ENCODE measurements at places on chromosomes 5 and 9.

DNA sequence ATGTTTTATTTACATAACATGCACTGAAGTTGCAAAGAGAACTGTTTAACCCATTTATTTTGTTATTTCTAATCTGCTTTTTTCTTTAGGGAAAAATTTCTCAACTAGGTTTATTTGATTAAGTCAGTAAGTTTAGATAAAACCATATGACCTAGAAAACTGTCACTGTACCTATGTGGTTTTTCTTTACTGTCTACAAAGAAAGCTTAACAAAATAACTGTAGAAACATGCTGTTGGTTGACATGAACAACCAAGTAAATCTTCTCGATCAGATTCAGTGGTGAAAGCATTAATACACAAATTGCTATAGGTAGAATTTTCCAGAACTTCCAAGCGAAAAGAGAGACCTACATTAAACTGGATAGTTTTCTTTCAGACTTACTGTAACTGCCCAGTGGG is 137.4 kb downstream of the PCSK5 start:
- DNase-seq, result no peak

GRCh38 chr5:5475975-5476374 is 53.5 kb downstream of the ICE1 start:
- no peak for DNase-seq

DNA sequence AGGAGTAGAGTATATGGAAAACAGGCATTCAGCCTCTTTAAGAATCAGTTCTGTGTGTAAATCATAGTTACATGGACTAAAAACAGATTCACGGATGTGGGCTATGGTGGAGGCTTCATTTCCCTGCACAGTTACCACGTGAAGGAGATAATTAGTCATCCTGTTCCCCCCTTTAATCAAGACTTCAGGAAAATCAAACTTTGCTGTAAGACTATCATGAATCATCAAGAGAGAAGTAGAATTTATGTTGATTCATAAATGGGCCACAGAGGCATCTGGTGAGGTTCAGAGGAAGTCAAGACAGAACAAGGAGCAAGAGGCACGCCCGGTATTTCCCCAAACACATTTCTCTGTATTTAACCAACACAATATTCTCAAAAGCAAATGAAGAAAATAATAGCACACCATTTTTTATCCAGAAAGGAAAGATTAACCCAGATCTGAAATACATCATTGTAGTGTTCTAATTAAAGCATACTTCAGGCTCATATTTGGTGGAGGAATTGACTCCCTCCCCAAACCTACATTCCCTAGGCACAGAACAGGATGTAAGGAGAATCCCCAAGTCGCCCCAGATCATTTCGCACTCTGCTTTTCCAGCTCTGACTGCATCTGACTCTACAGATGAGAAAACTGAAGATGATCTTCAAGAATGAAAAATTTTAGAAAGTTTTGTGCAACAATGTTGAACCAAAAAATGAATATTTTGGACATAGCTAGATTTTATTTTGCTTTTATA is 175.8 kb upstream of the GAS1 start:
- no peak for DNase-seq

DNA sequence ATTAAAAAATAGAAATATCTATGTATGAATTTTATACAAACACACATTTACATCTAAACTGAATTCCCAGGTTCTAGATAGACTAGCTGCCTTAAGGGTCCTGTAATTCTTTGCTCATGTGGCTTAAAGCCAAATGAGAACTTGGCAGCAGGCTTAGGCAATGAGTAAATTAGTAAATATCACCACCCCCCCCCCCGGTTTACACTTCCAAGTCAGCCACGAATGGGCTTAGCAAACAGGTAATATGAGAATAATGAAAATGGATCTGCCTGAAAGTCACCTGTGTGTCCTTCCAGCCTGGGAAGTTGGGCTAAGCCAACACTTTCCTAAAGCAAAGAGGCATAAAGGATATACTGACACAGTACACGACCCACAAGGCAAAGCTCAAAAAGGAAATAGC is 108.6 kb downstream of the KLHL3 start:
- DNase-seq, result no peak

GRCh38 chr9:89529243-89530035 is 31.5 kb upstream of the SEMA4D start:
- DNase-seq, result no peak

DNA sequence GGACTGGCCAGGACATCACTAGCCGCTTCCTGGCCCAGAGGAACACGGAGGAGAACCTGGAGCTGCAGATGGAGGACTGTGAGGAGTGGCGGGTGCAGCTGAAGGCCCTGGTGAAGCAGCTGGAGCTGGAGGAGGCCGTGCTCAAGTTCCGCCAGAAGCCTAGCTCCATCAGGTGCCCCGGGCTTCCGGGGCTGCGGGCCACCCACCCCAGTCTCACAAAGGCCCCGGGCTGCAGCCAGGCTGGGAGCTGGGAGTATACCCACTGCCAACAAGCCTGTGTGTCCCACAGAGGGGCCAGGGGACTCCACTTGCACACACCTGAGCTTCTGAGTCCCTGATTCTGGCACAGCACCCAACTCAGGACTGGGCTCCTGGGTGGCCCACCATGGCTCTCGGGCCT is 1.7 kb upstream of the RABL6 start:
- no peak for DNase-seq

GRCh38 chr5:111984044-111984443 is 227.1 kb upstream of the NREP start:
- no peak for DNase-seq

DNA sequence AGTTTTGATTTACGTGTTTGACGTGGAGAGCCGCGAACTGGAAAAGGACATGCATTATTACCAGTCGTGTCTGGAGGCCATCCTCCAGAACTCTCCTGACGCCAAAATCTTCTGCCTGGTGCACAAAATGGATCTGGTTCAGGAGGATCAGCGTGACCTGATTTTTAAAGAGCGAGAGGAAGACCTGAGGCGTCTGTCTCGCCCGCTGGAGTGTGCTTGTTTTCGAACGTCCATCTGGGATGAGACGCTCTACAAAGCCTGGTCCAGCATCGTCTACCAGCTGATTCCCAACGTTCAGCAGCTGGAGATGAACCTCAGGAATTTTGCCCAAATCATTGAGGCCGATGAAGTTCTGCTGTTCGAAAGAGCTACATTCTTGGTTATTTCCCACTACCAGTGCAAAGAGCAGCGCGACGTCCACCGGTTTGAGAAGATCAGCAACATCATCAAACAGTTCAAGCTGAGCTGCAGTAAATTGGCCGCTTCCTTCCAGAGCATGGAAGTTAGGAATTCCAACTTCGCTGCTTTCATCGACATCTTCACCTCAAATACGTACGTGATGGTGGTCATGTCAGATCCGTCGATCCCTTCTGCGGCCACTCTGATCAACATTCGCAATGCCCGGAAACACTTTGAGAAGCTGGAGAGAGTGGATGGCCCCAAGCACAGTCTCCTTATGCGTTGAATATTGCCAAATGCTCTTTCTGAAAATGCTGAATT is 850 bp downstream of the RRAGA start:
- DNase-seq, result no peak

DNA sequence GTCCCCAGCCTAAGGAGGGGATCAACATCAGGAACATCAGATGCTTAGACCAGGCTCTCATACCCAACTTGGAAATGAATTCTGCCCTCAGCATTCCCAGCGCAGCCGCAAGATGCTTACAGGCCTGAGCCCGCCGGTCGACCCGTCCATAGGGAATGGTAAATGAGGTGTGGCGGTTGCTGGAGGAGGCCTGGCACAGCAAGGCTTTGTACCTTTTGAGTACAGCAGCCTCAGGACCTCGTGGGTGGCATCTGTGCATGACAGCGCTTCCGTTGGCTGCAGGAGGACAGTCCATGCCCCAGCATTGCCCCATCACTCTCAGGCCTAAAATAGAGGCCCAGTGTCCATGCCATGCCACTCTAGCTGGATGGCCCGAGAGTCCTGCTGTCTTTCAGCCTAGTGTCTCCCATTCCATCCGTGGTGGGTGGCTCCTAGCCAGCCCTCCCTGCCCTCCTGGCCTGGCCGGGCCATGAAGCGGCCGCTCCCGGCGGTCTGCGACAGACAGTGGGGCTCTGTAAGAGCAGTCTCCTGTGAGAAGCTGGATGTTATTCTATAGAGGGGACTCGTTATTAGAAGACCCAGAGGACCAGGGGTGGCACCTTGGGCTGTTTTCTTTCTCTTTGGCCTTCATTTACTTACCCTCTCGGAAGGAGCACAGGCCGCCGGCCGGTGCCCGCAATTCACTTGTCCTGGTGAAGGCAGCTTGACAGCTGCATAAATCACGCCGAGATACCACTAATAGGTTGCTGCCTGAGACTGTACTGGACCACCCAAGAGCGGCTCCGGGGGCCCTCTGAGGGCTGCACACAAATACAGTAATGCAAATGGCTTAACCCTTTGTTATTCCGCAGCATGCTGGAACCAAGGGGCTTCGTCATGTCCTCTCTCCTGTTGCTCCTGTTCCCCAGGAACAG is 223.5 kb upstream of the TUT7 start:
- no peak for DNase-seq

DNA sequence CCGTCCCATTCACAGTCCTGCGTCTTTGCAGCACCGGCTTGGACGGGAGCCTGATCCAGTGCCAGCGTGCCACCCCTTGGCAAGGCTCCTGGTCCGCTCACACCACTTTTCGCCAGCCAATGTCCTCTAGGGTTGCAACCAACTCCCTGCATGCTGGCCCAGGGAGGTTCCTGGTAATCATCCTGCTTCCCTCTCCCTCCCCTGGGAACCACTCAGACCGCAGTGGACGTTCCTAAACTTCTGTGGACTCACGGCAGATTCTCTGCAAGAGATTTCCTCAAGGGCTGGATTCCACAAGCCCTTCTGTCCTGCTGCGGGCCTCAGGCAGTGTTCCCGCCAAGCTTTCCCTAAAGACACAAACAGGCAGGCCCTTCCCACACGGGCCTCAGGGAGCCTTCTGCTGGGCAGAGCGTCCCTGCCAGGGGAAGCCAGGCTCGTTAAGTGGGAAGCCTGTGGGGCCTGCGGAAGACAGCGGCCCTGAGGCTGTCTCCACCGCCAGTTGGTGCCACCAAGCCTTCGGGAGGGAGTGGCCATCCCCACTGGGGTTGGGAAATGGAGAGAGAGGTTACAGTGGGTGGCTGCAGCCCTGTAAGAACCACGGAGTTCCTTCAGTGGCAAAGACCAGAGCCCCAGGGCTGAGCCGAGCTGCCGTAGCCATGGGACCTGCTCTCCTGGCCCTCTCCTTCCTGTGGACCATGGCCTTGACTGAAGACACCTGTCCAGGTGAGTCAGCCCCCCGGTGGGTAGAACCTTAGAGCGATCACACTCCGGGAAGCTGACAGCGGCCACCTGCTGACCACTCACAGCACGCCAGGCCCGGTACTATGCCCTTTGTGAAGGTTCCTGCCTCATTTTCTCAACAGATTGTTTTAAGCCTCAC is 16.4 kb upstream of the FCN2 start:
- DNase-seq, result no peak

DNA sequence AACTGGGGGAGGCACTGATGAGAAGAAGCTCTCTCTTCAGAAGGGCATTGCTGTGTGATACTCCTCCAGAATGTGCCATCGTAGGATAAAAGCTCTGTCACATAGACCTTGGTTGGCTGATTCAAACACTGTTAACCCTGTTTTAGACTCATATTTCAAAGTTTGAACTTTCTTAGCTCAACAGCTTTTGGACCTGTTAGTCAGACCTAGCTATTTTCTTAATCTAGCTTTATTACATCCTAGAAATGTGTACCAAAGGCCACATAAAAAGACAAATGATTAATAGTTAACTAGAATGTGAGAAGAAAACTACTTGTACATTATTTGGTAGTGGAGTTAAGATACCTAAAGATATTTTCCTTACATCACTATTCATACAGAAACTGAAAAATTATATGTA is 4.3 kb downstream of the RHOBTB3 start:
- no peak for DNase-seq

DNA sequence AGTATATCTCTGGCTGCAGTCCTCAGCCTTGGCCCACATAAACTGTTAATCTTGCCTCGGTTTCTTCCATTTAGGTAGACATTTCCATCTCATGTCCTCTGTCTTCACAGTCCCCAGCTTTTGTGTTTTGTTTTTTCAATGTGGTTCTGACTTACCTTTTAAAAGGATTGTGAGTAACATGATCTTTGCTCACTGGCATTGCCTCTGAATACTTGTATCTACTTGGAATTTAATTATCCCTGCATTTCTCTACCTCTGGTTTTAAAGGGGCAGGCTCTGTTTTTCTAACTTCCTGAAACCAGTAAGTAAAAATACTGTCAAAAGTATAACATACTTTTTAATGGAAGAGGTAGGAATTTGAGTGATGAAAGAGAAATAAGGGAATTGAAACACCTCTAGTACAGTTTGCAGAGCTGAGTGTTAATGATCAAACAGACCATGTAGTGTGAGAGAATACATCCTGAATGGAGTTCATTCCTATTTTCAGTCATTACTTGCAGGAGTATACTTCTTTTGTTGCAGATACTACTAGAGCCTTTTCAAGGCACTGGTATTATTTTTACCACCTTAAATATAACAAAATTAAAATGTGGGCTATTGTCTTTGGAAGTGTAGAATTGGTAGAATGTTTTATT is 62.6 kb downstream of the MTREX start:
- no peak for DNase-seq

GRCh38 chr5:159409801-159410200 is 79.5 kb upstream of the IL12B start:
- no peak for DNase-seq

GRCh38 chr5:171848486-171848885 is 62.9 kb downstream of the SMIM23 start:
- no peak for DNase-seq

- DNase-seq, result no peak
Observed at GRCh38 chr9:12658531-12659209, 34.5 kb upstream of the TYRP1 start.

GRCh38 chr5:151243564-151243963 is 9.4 kb upstream of the GM2A start:
- no peak for DNase-seq

GRCh38 chr9:87233899-87234455 is 263.7 kb upstream of the DAPK1 start:
- DNase-seq, result no peak

- no peak for DNase-seq
Observed at GRCh38 chr9:129610213-129610472, 10.8 kb downstream of the C9orf50 start.

GRCh38 chr5:123367739-123368138 is 55.5 kb downstream of the CEP120 start:
- DNase-seq, result no peak

- no peak for DNase-seq
Observed at GRCh38 chr5:73612799-73613198, 13.2 kb upstream of the ARHGEF28 start.

DNA sequence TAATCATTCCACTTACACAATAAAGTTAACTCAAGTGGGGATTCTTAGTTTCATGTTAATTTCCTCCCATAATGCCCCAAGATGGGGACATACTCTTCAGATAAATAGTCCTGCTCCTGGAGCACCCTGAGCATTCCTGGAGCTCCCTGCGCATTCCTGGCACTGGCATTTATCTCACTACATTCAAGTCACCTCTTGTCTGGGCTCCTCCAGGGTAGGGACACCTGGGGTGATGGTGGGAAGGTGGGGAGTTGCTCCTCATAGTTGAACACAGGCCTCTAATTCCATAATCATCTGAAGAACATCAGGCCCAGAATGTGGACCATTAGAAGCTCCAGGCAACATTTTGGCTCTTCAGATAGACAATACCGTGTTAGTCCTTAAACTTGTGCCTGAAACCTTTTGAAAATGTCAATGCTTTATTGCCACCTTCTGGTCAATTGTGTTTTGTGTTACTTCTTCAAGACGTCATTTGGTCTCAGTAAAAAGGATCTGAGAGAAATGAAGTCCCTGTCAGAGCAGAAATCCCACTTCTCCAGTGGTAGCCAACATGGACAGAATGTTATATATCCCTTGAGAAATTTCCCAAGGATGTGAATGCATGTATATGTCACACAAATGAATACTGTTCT is 14.2 kb upstream of the AGGF1 start:
- no peak for DNase-seq
